NCI-H1436 (cell line): ENCODE measurements at places on chromosomes 4 and X.

GRCh38 chrX:148647651-148648050 is 147.2 kb downstream of the AFF2 start:
- DNase-seq = no peak

DNA sequence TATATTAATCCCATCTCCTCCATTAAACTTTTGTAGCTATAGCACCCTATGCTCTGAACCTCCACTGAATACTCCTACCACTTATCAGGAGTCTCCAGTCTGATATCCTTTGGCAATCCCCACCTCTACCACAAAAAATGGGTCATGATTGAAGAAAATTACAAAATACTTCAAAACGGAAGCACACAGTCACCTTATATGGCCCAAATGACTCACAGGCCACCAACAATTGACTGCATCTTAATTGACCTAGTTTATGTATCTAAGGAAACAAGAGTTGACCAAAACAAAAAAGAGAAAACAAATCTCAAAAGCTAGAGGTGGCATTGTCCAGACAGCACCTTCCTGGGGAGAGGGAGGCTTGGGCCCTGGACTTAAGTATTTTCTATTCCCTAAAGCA is 120.0 kb upstream of the DIAPH2 start:
- no peak for DNase-seq

DNA sequence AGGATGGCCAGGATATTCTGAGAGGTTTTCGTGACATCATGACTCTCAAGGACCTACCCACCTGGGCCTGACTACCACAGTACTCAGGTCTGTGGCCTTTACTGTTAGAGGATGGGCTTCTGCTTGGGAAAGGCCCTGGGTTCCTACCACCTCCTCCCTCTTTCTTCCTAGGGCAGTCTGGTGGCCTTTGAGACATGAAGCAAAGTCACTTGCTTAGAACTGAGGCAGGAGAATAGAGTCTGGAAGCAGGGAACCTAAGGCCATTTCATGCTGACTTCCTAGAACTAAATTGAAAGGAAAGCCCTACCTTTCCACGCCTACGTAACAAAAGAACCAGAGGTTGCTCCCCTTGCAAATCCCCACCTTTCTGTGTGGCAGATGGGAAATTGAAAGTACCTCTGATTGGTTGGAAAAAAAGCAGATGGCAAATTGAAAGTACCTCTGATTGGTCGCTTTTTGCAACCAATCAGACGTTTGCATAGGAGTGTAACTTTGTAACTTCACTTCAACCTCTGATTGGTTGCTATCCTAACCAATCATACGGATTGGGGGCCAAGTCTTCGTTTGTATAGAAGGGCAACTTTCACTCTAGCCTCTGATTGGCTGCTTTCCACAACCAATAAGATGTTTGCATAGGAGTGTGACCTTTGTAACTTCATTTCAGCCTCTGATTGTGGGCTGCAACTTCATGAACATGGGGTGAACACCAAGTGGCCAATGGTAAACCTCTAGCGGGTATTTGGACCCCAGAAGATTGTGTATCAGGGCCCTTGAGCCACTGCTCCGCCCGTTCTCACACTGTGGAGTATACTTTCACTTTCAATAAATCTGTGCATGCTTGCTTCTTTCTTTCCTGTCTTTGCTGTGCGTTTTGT is 9.9 kb upstream of the AKAP14 start:
- DNase-seq = peak; percentile 20

GRCh38 chr4:45939056-45939455 is 184.8 kb downstream of the GABRG1 start:
- no peak for DNase-seq

- no peak for DNase-seq
Measured at GRCh38 chrX:105653891-105654290, 168.4 kb upstream of the NRK start.

DNA sequence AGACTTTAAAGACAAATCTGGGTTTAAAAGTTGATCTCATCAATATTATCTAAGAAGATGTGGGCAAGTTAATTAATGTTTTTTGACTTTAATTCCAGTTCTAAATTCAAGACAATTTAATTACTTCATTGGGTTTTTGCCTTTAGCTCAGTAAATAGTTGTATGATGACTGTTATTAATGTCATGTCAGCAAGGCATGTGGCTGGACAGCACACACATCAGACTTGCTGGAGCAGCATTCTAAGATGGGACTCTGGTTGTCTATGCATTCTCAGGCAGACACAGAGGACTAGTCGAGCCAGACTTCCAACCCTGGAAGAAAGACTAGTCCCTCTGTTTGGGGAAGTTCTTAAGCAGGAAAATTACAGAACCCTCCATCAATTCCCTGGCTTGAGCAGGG is 180.7 kb upstream of the GK2 start:
- no peak for DNase-seq

DNA sequence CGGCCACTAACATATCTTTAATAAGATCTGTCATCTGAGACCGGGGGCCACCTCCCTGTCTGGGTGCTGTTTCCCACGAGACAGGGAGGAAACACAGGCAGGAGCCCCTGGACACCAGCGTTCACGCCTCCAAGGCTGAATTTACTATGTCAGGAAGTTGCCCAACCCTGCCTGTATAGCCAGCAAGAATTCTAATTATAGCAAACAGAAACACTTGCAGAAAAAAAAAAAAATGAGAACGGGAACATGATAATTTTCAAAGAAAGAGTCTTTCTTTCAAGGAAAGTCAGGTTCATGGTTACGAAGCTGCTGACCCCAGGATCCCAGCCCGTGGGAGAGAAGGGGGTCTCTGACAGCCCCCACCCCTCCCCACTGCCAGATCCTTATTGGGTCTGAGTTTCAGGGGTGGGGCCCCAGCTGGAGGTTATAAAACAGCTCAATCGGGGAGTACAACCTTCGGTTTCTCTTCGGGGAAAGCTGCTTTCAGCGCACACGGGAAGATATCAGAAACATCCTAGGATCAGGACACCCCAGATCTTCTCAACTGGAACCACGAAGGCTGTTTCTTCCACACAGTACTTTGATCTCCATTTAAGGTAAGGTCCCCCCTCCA is at the start of gene IL3RA:
Gene IL3RA (plus strand): TSS at position 455 of the 613 bp plus-strand sequence. CDS start 4,981 bp downstream, outside the sequence.
- no peak for DNase-seq

GRCh38 chr4:73631565-73632226 is 11.5 kb upstream of the RASSF6 start:
- no peak for DNase-seq

DNA sequence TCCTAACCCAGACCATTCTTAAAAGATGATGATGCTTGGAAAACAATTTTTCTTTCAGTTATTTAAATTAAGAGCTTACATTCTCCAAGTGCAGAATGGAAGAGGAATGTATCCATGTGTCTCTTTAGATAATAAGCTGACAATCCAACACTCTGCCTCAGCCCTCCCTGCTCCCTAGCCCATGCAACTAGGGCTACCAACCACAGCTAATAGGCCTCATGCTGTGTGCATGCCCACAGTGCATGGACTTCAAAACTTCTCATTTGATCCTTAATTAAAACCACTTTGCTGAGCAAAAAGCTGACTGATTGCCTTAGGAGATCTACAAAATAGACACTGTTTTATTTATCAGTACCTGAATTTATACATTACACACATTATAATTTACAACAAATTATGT is 473.9 kb downstream of the GALNTL6 start:
- no peak for DNase-seq

DNA sequence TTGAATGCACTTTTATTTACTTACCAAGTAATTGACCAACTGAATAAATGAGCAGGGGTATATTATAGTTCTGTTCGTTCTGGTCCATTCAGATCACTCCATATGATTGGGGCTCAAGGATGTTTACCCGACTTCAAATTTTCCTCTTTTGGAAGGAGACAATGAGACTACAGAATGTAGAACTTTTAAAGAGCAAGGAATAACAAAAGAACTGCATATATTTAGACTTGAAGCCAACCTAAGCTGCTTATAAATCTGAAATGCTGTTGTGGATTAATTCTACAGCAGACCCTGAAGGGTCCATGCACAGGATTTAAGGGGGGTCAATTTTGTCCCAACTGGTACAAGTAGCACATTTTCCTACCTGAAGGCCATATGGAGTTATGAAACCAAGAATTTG is 610.8 kb downstream of the RAB28 start:
- no peak for DNase-seq

DNA sequence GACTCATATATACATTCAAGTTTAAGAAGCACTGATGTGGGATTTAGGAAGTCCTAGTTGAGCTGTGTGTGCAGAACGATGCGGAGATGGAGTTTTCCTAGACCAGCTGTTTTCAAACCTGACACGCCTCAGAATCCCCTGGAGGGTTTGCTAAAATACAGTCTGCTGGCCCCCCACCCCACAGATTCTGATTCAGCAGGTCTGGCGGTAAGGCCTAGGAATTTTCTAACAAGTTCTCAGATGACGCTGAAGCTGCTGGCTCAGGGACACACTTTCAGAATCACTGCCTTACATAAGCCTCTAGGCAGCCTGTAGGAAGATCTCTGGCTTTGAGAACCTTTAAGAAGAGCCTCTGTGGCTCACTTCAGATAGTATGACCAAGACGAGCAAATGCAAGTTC is 73.1 kb downstream of the PHEX start:
- DNase-seq = no peak
